Muscle of leg (tissue), 16 donors: ENCODE measurements at places on chromosomes 2 and 18. TPM values are rescaled to one million over a fixed set of nuclear protein-coding genes. Genes with fewer than 3 reads are reported as not detected.

CFAP221 gene
- 0.22 TPM for total RNA-seq

NEURL3 gene
- 0.13 TPM for total RNA-seq

DES gene
- 2,854 TPM for total RNA-seq

GALNT3 gene
- total RNA-seq: 0.49 TPM

PROKR1 gene
- total RNA-seq: 1.2 TPM

LAMA3 gene
- 6.3 TPM for total RNA-seq

C2orf66 gene
- 0.04 TPM for total RNA-seq

DGUOK gene
- total RNA-seq: 45.7 TPM

MAP2 gene
- 5.7 TPM for total RNA-seq

CD226 gene
- 0.53 TPM for total RNA-seq

GPR17 gene
- total RNA-seq: 0.53 TPM

DPYSL5 gene
- 10.0 TPM for total RNA-seq

SFTPB gene
- not detected for total RNA-seq

MC2R gene
- 0.18 TPM for total RNA-seq

LIPG gene
- 6.3 TPM for total RNA-seq
